HTR-8/SVneo (cell line): ENCODE measurements at places on chromosomes 5 and 9.

DNA sequence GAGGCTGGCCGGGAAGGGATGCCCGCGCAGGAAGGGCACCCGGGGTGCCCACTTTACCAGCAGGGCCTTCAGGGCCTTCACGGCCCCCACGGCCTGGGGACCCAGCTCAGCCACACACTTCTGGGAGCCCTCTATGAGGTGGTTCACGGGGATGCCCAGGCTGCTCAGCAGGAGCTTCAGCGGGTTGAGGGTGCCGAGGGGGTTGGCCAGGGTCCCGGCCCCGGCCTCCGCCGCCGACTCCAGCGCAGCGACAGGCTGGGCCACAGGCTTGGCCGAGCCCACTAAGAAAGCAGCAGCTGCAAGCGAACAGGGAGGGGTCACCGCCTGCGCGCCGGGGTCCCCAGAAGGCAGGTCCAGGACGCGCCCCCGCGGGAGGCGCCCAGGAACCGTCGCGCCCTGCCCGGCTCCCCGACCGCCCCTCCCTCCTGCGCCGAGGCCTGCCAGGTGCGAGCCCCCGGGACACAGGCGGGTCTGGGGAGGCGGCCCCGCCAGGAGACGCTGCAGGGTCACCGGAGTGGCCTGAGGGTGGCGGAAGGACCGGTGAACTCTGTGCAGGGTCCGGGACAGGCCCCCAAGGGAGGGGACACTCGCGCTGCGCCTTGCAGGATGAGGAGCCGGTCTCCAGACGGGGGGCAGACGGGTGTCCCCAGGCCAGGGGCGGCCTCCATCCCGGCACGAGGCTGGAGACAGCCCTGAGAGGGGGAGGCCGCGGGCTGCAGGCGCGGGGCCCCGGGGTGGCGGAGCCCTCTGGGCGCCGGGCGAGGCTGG is 572 bp downstream of the SCGB3A1 start:
- DNase-seq = no peak

DNA sequence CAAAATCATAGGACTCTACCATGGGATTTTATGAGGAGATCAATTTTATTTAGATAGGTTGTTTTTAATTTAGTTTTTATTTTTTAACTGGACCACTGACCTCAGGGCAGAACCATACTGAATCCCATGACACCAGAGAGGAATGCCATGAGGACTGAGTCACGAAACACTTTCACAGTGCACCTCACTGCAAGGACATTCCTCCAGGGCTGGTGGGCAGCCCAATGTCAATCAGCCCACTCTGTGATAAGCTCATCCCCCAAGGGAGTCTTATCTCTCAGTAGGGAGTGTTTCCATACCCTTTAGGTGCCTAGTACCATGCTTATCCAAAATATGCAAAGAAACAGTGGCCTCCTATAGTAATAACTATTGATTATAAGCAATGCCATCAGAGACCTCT is 224.5 kb upstream of the CDH6 start:
- DNase-seq = no peak

GRCh38 chr5:94442991-94443390 is 175.4 kb downstream of the KIAA0825 start:
- no peak for DNase-seq

DNA sequence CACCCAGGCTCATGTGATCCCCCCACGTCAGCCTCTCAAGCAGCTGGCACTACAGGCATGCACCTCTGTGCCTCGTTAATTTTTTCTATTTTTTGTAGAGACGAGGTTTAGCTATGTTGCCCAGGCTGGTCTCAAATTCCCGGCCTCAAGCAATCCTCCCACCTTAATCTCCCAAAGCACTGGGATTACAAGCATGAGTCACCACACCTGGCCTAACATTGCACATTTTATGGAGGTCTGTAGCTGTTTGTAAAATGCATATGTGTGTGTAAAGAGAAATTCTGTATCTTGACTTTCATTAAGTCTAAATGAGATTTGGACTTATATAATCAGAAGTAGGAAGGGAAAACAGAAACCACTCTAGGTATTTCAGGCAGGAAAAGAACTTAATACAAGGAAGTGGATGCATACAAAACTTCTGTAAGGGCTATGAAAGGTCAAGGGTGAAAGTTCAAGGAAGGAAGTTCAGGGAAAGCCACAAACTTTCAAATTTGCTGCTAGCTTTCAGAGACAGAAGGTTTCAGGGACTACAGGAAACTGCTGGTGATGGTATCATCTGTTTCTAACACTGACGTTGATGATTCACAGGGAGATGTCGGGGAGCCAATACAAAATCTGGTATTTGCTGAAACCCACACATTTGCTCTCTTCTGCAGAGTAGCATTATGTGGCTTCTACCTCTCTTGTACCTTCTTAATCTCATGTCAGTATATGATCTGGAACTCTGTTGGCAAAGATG is 209.4 kb downstream of the PIK3R1 start:
- DNase-seq = peak; percentile 23

DNA sequence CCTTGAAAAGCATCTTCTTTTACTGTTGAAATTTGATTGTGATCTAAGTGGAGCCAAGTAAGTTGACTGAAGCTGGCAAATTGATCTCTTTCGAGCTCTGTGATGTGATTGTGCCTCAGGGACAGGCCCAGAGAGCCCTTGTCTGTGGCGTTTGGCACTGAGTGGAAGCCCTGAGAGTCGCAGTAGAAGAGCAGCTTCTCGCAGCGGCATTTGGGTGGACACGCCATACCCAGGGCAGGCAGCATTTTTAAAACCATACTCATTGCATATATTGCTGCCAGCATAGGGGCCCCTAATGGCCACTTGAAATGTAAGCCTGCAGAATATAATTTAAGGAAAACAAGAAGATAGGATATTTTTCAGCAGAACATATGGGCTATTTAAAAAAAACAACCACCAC is 894 bp downstream of the LRRTM2 start:
- no peak for DNase-seq

GRCh38 chr9:24602693-24603352 is 57.1 kb upstream of the IZUMO3 start:
- no peak for DNase-seq

- DNase-seq = no peak
Observed at GRCh38 chr5:9832921-9833320, 202.8 kb upstream of the TAS2R1 start.

GRCh38 chr5:57370376-57370775 is 112.2 kb downstream of the ACTBL2 start:
- no peak for DNase-seq

GRCh38 chr5:136420168-136420898 is 55.0 kb upstream of the TRPC7 start:
- no peak for DNase-seq

DNA sequence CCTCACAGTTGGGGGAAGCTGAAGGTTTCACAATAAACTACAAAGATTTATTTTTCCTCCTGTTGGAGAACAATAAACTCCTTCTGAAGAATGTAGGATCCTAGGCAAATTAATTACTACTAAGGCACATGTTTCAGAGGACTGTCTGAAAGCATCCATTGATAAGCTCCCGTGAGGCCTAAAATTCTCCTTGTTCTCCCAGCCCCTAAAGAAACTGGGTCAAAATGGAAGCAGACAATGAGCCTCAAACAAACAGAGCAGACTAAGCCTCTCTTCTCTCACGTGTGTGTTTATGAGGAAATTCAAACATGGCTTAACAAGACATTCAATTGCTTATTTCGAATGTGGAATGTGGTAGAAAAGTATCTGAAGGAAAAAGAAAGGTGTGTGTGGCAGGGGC is 249.0 kb downstream of the GLIS3 start:
- no peak for DNase-seq

- no peak for DNase-seq
Observed at GRCh38 chr9:38164659-38165221, 95.7 kb upstream of the SHB start.

DNA sequence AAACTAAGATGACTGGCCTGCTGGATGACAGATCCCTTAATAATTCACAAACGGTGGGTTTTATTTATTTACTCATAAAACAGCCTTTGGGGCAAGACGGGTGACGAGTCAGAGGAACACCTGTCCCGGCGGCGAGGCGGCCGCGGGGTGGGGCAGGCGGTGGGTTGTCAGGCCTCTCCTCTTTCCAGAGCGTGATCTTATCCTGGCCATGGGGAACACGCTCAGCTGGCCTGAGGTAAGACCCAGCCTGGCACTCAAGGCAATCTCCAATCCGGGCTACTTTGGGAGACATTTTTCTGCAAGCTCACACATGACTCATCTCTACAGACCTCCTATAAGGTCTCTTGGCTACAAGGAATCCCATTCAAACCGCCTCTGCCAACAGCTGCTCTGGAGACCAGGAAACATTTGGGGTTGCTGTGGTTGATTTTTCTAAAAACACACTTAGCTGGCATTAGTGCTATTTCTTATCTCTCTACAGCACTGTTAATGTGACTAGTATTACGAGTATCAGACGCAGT is 6.3 kb downstream of the RAPGEF1 start:
- peak; percentile 86 for DNase-seq

DNA sequence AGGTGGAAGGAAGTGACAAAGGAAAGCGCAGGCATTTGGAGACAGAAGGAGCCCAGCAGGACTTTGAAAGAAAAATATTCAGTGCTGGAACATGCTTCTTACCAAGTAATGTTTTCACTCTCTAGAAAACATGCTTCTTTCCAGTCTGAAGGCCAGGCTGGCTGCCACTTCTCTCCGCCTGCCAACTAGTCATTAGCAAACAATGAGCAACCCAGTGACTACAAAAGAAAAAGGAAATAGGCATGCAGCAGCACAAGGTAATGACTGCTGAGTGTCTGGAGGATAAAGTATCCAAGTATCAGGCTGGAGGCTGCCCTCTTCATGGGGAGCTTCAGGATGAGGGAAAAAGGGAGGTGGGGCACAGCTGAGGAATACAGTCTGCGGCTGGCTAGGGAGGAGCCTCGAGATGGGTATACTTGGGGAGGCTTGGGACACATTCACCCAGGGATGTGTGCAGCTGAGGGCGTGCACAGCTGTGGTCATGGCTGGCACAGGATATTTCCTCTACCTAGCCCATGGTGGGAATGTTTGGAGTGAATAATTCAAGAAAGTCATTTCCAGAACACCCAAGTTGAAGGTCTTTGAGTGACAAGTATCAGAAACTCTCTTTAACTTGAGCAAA is 161.5 kb upstream of the KIF2A start:
- no peak for DNase-seq

DNA sequence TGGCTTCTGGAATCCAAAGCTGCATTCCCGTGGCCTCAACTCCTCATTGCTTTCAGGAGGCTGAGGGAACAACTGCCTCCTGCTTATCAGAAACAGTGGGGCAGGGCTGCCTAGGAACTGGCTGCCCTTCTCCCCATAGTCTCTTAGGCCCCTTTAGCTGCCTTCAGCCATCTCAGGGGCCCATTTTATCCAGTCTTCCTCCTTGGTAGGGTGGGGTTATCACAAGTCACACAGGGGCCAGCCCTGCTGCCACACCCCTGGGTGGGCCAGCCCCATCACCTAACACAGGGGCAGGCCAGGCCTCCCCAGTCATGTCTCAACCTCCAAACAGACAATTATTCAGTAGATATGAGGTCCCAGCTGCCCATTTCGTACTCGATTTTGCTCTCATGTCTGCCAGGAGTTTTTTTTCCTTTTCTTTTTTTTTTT is 3.9 kb downstream of the ALAD start:
- DNase-seq = no peak
